ENCODE measurements at places on chromosomes 13 and 19. TPM values are rescaled to one million over a fixed set of nuclear protein-coding genes. Genes with fewer than 3 reads are reported as not detected.
A peak's percentile ranks its signal among the peaks of the same experiment; 100 is the strongest.

- no peak for DNase-seq
These were observed 486.8 kb downstream of the FOXO1 start for GRCh38 chr13:40179445-40180281.

- DNase-seq, result peak; percentile 64
These were observed at the start of gene GPC5 for GRCh38 chr13:91398413-91399188. TSS of gene GPC5 (plus strand) at chr13:91398621.

- no peak for DNase-seq
These were observed 101.1 kb upstream of the RNF113B start for GRCh38 chr13:98278068-98278724.

DNA sequence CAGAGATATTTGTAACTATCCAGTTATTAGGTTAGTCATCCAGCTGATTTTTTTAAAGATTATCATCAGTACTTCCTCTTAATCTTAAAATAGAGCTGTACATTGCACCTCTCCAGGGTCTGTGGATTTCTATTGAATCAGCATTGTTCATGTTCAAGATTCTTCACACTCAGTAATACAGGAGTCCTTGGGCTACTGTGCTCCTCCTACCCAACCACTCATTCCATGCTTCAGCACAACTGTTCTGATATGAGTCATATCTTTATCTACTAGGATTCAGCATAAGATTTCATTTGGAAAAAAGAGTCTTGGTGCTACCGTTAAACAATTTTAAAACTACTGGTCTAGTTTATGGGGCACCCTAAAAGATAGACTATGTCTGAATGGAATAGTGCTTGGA is 357.8 kb downstream of the DCT start:
- DNase-seq, result peak; percentile 17

GRCh38 chr19:42290523-42291434 is 11.2 kb upstream of the PRR19 start:
- no peak for DNase-seq

GRCh38 chr13:43363156-43363953 is 340.0 kb downstream of the DNAJC15 start:
- no peak for DNase-seq

- no peak for DNase-seq
These were observed 14.7 kb downstream of the UBAC2 start for GRCh38 chr13:99215184-99215830.

- no peak for DNase-seq
These were observed 237.1 kb upstream of the ARGLU1 start for GRCh38 chr13:106804991-106805390.

Gene NOTCH3
- 44.7 TPM for total RNA-seq

Gene IGFL3
- 62.8 TPM for total RNA-seq

Gene CNN1
- 35.3 TPM for total RNA-seq

Gene TMEM221
- 0.17 TPM for total RNA-seq

Gene APLP1
- total RNA-seq, result 4.8 TPM

All from mammary epithelial cell (primary cell).